Activated CD8-positive, alpha-beta memory T cell treated with anti-CD3 and anti-CD28 coated beads, Interleukin-2, amount 50 U/mL, for 48 hours (primary cell): ENCODE measurements at places on chromosomes 7 and 10.

DNA sequence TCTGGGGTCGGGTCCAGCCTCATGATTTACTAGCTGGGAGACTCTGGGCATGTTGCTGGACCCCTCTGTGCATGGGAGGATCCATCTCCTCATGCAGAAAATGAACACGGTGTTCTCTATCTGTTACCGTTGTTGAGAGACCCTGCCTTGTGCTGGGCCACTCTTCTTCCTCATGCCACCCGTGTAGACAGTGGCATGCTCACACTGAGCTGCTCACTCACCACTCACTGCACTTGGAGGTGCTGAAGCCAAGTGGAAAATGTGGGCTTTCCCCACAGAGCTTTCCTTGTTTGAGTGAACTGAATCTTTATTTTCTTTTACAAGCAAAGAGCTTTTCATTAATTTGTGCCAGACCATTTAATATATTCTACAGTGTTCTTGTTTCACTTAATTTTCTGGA lies 77.5 kb upstream of the GDF10 start:
- DNase-seq: no peak

GRCh38 chr10:44843484-44843883 lies 67.7 kb upstream of the TMEM72 start:
- DNase-seq: no peak

GRCh38 chr10:58282615-58283014 lies 13.7 kb downstream of the CISD1 start:
- DNase-seq: no peak

DNA sequence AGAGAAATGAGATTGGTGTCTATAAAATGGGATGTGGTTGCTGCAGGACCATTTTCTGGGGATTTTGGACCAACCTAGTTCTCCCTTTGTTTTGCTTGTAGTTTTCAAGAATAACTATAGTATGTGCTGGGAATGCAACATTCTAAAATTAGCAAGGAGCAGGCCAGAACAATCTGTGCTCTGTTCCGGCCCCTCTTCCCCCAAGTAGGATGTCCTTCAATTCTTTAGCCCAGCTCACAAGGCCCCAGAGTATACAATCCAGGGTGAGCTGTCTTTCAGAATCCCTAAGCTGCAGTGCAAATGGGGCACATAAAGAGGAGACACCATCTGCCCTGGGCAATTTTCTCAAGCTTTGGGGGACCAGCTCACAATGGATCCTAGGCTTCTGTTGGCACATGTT lies 809.1 kb downstream of the TNS3 start:
- no peak for DNase-seq

DNA sequence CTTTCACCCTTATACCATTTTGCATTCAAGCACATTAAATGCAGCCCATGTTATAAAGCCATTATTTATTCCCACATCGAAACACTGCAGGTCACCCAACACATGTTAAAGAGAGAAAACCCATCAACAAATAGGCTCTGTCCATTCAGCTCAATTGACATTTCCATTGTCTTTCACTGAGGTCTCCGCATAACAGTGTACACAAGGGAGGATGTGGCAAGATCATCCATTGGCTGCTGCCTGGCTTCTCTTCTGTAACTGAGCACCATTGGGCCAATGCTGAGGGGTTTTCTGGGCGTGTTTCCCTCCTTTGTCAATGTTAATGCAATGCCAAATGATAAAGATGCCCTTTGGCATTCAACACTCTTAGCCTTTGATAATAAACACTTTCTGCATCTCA lies 278.1 kb upstream of the SP4 start:
- DNase-seq: no peak

DNA sequence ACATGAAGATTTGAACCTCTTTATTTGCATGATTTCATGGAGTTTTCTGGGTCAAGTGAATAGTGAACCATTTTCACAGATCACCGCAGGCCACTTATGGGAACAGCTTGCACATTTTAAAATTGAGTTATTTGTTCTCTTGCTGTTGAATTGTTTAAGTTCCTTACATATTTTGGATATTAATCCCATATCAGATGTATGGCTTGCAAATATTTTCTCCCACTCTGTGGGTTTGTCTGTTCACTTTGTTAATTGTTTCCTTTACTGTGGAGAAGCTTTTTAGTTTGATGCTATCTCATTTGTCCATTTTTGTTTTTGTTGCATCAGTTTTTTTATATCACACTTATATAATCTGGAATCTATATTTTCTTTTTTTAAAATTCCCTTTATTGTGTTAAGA lies 14.1 kb upstream of the ZC3HAV1L start:
- no peak for DNase-seq

DNA sequence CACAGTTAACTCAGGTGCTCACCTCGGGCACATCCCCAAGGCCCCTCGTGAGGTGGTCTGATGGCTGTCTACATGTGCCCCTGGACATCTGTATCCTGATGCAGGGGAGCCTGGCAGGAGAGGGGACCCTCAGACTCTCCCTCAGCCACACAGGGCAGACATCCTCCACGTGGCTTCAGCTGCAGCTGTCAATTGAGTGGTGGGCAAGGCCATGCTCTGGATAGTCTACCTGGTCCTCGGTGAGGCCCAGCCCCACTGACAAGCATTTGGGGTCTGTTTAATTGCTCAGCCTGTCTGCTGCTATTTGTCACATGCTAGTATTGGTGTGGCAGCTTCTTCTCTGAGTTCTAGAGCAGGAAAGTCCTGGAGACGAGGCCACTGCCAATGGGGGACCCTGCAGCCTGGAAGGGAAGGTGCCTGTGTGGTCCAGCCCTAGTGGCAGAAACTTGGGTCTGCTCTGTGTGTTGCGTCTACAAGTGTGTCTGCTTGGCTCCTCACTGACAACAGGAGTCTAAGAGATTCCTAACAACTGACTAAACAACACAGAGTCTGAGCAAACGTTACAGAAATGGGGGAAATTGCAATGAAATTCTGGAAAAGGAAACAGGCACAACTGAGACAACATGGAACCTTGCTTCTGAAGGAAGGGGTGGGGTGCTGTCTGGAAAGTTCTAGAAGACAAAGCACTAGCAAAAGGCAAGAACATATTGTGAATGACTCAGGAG lies 59.3 kb upstream of the IGFBP3 start:
- no peak for DNase-seq

GRCh38 chr7:97226541-97226940 lies 109.0 kb downstream of the SDHAF3 start:
- no peak for DNase-seq

GRCh38 chr10:125233726-125234125 lies 73.4 kb upstream of the CTBP2 start:
- DNase-seq: no peak

- DNase-seq: no peak
Measured at GRCh38 chr10:44724415-44725174, 186.5 kb upstream of the TMEM72 start.

GRCh38 chr10:96496281-96496925 lies 17.3 kb downstream of the TLL2 start:
- DNase-seq: no peak

- no peak for DNase-seq
Measured at GRCh38 chr7:20458521-20458920, 127.8 kb downstream of the ITGB8 start.

DNA sequence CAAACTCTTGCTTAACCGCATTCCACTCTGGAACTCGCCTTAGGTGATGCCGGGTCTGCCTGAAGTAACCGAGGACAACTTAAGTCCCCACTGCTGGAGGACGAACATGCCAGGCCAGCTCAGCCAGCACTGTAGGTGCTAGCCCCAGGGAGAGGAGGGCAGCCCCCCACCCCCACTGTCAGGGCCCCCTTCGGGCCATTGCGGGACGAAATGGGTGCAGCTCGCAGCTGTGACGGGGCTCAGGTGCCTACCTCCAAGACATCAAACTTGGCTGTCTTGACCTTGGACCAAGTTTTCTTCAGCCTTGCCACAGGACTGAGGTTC lies 60.4 kb downstream of the CSGALNACT2 start:
- no peak for DNase-seq

DNA sequence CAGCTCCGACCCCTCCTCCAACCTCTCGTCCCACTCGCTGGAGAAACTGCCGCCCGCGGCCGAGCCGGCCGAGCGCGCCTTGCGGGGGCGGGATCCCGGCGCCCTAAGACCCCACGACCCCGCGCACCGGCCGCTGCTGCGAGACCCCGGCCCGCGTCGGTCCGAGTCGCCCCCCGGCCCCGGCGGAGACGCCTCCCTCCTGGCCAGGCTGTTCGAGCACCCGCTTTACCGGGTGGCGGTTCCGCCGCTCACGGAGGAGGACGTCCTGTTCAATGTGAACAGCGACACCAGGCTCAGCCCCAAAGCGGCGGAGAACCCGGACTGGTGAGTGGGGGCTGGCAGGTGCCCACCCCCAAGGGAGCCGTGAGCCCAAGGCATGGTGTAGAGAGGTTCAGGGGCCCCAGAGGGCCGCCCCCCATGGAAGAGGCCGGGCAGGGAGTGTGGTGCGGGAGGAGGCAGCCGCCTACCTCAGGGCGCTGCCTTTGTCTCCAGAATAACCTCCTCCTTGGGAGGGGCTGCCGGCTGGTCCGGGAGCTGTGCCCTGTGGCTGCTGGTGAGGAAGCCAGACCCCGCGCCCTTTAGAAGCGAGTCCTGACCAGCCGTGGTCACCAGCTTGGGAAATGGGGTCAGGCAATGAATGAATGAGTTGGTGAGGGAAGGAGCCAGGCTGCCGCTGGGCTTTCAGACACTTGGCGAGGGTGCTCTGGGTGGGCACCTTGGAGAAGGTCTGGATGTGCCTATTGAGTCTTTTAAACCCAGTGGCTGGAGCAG lies 1.3 kb downstream of the FAM20C start:
- no peak for DNase-seq

DNA sequence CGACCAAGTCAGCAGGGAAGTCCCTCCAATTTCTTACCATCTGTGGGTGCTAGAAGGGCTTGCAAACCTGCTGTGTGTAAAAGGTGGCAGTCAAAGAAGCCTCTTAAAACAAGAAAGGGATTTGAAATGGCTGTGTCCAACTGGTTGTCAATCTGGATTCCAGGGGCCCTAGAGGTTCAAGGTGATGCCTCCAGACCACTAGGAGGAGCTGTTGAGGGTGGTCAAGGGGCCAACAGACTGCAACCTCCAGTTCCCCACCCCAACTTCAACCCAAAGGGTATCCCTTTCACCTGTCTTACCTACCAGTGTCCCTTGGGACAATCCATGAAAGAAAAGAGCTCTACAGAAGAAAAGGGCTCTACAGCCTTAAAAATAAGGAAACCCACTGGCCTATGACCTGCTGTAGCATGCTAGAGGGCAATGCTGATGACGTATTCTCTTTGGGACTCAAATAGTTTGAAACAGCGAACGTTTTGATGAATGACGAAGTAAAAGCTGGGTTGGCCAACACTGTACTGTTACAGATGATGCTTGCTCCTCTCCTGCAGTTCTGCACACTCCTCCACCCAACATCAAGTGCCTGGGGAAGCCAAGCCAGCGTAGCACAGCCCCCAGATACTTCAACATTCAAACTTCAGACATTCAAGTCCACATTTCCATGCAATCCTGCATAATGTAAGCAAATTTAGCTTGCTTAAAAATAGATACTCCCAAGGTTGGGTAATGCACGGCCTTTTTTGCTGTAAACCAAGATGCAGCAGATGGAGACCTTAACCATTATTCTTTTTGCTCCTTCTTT lies 45.9 kb upstream of the WDR11 start:
- DNase-seq: no peak

GRCh38 chr10:69861251-69862240 lies 59.8 kb downstream of the COL13A1 start:
- no peak for DNase-seq

DNA sequence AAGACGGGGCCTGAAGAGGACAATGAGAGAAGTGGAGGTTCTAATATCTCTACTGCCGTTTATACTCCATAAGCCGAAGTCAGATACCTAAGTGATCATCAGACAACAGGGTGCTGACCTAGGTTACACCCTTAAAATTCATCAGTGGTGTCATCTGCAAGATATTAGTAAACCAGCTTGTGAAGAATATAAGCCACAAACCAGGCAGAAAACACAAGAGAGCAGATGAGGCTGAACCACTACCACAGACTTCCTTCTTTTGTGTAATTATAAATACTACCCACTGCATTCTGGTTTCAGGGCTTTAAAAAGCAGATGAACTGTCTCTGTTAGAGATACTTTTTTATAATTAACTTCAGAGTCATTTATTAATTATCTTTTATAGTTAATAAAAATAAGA lies 69.0 kb upstream of the LRRC17 start:
- DNase-seq: no peak

DNA sequence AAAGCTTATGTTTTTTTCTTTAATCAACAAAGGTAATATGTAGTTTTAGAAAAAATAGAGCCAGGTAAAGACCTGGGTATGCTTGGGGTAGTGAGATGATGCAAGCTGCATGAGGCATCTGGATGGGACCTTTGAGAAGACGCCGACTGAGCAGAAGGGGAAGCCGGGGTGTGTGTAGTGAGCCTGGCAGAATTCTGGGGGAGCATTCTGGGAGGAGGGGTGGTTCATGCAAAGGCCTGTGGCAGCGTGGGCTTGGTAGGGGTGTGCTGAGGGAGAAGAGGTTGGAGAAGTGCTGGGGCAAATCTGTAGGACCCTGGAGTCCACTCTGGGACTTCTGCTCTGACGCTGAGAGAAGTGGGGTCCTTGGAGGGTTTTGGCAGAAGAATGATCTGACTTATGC lies 33.9 kb upstream of the SHH start:
- no peak for DNase-seq

DNA sequence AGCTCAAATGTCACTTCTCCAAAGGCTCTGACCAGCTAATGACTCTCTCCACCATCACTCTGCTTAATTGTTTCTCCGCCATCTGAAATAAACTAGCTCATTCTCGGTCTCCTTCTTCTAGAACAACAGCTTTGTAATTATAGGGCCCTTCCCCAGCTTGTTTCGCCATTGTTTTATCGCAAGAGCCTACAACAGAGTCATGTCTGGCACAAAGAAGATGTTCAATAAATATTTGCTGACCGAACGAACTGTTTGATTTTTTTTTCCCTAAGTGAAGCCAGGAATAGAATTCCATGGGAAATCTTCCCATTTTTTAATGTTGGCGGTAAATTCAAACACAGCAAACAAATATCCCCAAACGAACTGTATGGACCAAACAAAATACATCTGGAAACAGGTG lies 63.8 kb upstream of the NMT2 start:
- no peak for DNase-seq

DNA sequence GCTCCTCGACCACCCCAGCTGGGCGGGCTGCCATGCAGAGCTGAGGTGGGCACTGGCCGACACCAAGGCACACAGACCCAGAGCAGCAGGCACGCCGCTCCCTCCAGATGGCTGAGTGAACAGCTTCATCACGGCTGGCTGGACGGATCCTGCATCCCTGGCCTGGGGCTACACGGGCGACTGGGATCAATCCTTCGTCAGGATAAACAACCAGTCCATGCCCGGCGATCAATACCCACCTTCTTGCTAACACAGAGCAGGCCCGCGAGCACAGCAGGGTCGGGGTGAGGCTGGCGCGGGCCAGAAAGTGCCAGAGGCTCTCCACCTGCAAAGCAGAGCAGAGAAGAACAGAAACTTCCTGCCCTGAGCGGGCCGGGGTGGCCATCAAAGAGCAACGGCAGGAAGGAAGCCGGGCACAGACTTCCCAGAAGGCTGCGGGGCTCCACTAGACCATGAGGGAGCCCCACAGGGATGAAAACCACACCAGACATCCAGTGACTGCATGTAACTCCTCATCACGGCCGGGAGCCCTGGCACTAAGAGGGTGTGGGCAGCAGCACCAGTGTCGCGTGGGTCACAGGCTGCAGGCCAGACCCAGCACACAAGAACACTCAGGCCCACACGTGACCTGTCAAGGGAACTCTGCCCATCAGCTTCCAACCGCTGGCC lies 166.4 kb downstream of the MAD1L1 start:
- no peak for DNase-seq
